ENCODE measurements at places on chromosomes 12 and 14. TPM values are rescaled to one million over a fixed set of nuclear protein-coding genes. Genes with fewer than 3 reads are reported as not detected.

DNA sequence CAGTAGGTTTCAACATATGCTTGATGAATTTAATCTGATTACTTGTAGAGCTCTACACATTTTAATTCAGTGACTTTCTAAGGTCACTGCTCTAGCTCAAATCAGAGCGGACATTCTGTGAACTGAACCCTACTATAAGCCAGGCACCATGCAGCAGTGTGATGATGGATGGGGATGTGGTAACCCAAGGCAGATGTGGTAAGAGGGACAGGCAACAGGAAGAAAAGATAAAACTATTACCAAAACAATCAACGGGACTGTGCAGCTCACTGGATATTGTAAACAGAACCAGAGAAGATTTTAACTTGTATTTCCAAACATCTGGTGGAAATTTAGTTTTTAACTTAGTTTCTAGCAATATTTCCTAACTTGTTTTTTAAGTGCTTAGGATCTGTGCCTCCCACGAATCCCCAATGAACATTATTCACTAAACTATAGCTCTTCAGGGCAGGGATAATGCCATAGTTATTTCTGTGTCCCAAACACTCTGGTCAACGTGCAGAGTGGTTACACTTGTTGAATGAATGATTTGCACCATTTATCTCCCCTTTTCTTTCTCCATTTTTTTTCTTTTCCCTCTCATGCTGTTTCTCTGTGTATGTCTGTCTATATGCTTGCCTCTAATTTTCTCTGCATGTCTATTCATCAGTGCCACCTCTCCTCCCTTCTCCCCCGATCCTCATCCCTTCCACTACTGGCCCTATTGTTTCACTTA is 3.0 kb downstream of the ERO1A start:
- no peak for DNase-seq

DNA sequence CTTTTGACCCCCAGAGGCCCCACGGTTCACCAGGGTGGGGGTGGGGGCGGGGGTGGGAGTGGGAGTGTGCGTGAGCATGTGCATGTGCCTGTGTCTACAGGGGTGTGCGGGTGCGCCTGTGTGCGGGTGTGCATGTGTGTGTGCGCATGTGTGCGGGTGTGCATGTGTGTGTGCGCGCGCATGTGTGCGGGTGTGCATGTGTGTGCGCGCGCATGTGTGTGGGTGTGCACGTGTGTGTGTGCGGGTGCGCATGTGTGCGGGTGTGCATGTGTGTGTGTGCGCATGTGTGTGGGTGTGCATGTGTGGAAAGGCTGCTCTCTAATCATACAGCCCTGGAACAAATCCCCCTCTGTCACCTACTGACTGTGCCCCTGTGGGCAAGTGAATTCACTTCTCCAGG is 38.8 kb downstream of the RFLNA start:
- no peak for DNase-seq

- no peak for DNase-seq
Observed at GRCh38 chr14:36518031-36518585, 1.9 kb downstream of the NKX2-1 start.

- no peak for DNase-seq
Observed at GRCh38 chr12:92193063-92193462, 47.4 kb upstream of the BTG1 start.

DNA sequence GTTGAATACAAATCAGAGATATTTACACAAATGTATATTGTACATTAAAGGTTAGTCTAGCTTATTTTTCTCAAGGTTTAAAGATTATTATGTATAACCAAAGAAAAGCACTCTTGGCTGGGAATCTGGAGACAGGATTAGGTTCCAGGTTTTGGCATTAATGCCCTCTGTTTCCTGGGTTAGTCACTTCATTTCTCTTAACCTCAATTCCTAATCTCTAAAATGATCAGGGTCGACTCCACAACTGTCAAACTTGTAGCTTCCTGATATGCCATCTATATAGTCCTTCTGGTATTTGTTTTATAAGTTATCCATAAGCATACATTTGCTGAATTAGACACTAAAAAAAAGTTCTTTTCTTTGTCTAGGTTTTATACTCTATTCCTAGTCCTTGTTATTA is 2.6 kb downstream of the ITPR2 start:
- DNase-seq: no peak

- DNase-seq: peak; percentile 58
Observed at GRCh38 chr14:95183532-95184412, 26.4 kb upstream of the DICER1 start.

DNA sequence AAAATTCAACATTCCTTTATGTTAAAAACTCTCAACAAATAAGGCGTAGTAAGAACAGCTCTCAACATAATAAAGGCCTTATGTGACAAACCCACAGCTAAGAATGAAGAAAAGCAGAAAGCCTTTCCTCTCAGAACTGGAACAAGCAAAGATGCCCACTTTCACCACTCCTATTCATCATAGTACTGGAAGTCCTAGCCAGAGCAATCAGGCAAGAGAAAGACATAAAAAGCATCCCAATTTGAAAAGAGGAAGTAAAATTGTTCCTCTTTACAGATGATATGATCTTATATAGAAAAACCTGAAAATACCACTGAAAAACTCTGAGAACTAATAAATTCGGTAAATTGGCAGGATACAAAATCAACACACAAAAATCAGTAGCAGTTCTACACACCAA is 52.1 kb downstream of the STON2 start:
- no peak for DNase-seq

DNA sequence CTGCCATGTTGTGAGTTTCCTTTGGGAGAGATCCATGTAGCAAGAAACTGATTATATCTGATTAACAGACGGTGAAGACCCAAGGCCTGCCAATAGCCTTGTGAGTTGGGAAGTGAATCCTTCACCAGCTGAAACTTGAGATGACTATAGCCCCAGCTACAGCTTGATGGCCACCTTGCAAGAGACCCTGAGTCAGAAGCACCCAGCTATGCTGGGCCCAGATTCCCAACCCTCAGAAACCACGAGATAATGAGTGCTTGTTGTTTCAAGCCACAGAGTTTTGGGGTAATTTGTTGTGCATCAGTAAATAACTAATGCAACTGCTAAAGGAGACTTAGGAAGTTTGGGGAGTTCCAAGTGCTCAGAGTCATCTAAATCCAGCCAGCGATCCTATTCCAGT is 80.3 kb downstream of the AVPR1A start:
- DNase-seq: no peak

DNA sequence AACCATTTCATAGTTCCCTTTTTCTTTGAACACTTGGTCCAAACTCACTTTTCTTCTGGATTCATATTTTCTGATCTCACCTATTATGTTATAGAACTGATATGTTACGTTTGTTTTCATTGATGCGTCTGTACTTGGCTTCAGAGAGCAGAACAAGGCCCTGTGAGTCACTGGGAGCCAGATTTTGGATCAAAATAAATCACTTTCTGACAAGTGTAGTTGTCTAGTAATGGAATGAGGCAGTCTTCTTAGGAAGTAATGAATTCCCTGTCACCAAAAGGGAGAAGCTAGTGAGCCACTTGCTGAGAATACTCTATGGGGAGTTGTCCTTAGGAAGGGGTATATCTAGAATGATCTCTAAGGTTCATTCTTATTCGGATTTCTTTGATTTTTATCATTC is 10.2 kb downstream of the BICD1 start:
- DNase-seq: no peak

TRPV4 gene
- total RNA-seq: 5.9 TPM

SMOC1 gene
- not detected for total RNA-seq

PRH2 gene
- total RNA-seq: not detected

CPSF2 gene
- total RNA-seq: 39.4 TPM

CELA1 gene
- total RNA-seq: not detected

SOX5 gene
- 1.5 TPM for total RNA-seq
